Pancreas (tissue), 10 donors: ENCODE measurements at places on chromosomes 5 and 9. TPM values are rescaled to one million over a fixed set of nuclear protein-coding genes. Genes with fewer than 3 reads are reported as not detected.

GRCh38 chr5:142824391-142824790, 54.2 kb downstream of the ARHGAP26 start:
- DNase-seq = no peak

DNA sequence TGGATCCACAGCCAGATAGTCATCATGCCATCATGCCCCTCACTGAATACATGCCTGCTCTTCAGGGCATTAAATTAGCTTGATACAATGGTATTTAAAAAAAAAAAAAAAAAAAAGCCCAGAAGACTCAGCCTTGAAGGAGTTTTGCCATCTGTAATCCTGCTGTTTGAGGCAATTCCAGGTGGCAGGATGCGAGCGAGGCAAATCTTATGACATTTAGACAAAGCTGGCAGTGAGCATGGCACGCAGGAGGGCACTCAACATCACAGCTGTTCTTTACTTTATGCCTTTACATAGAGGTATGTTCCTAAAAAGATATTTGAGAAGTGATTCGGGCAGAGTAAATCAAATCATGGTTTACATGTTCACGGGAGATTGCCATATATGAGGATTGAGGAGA, 692.0 kb upstream of the DMAC1 start:
- no peak for DNase-seq

Gene SPINK14
- not detected for total RNA-seq

Gene EXOSC2
- 12.6 TPM for total RNA-seq

Gene TAF11L10
- not detected for total RNA-seq
